ENCODE measurements at places on chromosomes 12 and 14.

GRCh38 chr14:60722357-60723115, 1.6 kb downstream of the SIX4 start:
- peak; percentile 39 for DNase-seq

DNA sequence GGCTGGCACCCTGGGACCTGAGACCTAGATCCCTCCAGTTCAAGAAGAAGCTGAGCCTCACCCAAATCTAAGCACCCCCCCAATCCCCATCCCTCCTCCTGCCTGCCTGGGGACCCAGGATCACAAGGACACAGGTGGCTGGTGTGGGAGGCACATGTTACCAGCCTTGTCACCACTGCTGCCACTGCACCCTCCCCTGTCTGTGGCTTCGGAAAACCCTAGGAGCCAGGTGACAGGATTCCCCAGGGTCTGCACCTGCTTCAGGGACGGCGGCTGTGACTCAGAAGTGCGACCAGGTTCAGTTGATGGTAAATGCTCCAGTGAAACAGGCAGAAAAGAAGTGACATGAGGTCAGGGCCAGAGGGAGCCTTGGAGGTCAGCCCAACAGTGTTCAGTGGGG, 62.8 kb upstream of the FAM222A start:
- no peak for DNase-seq

- DNase-seq, result peak; percentile 13
Observed at GRCh38 chr14:53108292-53109104, 44.6 kb downstream of the DDHD1 start.

DNA sequence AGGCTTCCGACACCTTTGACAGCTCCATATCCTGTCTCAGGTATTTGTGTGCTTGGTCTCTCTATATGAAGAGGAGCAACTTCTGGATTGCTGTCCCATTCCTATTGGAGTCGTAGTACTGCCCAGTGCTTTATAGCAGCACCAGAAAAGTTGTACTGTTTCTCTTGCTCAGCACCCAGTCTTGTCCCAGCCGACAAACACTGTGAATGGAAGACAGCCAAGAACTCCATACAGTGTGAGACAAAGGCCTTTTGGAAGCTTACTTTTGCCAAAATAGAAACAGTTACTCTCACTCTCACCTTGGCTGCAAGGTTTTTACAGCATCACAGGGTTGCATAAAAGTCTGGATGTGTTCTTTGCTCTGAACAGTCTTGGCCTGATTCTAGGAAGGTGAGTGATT, 105.3 kb downstream of the TGFB3 start:
- no peak for DNase-seq

GRCh38 chr14:93941293-93941910, 14.3 kb downstream of the FAM181A start:
- DNase-seq, result no peak

- no peak for DNase-seq
Observed at GRCh38 chr12:1289371-1290155, 298.5 kb downstream of the ERC1 start.
